ENCODE measurements at places on chromosomes 7 and 10. TPM values are rescaled to one million over a fixed set of nuclear protein-coding genes. Genes with fewer than 3 reads are reported as not detected.

The GALNT17 gene
- total RNA-seq = 14.6 TPM

The SEMA3D gene
- total RNA-seq = 3.8 TPM

The SERPINE1 gene
- total RNA-seq = 14.1 TPM

DNA sequence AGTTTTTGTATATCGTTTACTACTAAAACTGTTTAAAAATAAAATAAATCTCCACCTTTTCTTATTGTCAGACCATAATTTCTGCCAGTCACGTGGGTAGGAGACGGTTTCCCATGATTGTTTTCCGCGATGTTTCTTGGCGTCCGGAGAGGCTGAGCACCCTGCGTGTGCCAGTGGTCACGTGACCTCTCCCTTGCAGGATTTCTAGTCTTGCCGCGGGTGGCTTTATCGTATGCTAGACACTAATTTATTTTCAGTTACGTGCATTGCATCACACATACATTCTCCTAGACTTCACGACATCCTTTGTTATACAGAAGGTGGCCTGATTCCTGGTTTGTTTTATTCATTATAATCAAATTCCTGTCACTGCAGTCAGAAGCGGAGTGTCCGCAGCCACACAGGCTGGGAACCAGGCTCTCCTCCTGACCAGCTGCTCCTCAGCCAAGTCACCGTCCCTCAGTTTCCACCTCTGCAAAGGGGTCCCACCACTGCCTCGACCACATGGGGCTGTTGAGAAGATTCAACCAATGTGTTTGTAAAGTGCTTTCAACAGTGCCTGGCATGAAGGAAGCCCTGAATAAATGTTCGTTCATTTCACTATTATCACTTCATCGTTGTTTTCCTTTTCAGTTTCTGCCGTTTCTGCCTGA, 203.2 kb upstream of the PPP2R2D start:
- no peaks in the 10 kb centered on the region for H3K36me3 ChIP-seq
- H3K27me3 ChIP-seq = peaks cover 11% of the 10 kb centered on the region
- H3K27ac ChIP-seq = no peak overlapping the region
- no peak for DNase-seq
- H3K4me1 ChIP-seq = no peaks in the 10 kb centered on the region

DNA sequence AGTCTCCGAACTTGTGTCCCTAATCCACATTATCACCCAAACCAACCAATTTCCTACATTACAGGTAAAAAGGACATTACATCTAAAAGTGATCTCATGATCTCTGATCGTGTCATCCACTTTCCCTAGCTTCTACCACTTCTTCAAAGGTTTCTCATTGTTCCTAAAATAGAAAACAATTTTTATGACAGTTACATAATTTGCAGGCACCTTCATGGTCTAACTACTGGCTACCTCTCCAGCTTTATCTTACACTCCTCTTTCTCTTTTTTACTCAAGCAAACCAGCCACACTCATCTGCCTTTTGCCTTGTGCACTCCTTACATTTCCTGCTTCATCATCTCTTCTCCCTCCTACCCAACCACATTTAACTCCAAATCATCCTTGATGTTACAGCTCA, 886.7 kb upstream of the SORCS1 start:
- no peaks in the 10 kb centered on the region for H3K4me1 ChIP-seq
- H3K36me3 ChIP-seq = no peaks in the 10 kb centered on the region
- no peaks in the 10 kb centered on the region for H3K27me3 ChIP-seq

DNA sequence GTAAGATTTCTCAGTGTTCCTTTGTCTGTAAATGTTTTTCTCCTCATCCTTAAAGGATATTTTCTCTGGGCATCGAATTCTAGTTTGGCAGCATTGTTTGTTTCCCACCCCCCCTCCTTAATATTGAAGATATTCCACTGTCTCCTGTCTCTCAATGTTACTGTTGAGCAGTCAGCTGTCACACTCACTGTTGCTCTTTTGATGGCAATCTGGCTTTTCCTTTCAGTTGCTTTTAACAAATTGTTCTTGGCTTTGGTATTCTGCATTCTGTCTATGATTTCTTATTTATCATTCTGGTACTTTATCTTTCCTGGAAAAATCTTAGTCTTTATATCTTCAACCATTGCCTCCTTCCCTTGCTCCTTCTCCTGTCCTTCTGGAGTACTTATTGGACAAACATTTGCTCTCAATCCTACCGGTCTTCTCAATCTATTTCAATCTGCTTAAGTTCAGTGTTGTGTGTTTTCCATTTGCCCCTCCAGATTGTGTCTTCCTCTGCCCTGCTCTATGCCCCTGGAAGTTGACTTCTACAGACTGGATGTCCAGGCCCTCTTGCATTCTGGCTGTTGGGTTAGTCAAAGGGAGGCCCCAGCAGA, 9.3 kb upstream of the GTPBP4 start:
- no peaks in the 10 kb centered on the region for H3K4me1 ChIP-seq
- H3K27ac ChIP-seq = no peak overlapping the region
- H3K4me3 ChIP-seq = no peak overlapping the region
- no peaks in the 10 kb centered on the region for H3K27me3 ChIP-seq
- DNase-seq = no peak

Measured in sigmoid colon (tissue), 7 donors.